ENCODE measurements at places on chromosomes 2 and 18. TPM values are rescaled to one million over a fixed set of nuclear protein-coding genes. Genes with fewer than 3 reads are reported as not detected.

- no peak for DNase-seq
These were observed 90.0 kb upstream of the ATL2 start for GRCh38 chr2:38466876-38467767.

GRCh38 chr18:2683055-2683454, 27.5 kb downstream of the SMCHD1 start:
- no peak for DNase-seq

- DNase-seq: no peak
These were observed 21.4 kb upstream of the GREB1 start for GRCh38 chr2:11512431-11512830.

GRCh38 chr18:9925369-9925768, 11.6 kb downstream of the VAPA start:
- DNase-seq: no peak

- no peak for DNase-seq
These were observed 165.4 kb upstream of the SPOPL start for GRCh38 chr2:138336146-138336545.

DNA sequence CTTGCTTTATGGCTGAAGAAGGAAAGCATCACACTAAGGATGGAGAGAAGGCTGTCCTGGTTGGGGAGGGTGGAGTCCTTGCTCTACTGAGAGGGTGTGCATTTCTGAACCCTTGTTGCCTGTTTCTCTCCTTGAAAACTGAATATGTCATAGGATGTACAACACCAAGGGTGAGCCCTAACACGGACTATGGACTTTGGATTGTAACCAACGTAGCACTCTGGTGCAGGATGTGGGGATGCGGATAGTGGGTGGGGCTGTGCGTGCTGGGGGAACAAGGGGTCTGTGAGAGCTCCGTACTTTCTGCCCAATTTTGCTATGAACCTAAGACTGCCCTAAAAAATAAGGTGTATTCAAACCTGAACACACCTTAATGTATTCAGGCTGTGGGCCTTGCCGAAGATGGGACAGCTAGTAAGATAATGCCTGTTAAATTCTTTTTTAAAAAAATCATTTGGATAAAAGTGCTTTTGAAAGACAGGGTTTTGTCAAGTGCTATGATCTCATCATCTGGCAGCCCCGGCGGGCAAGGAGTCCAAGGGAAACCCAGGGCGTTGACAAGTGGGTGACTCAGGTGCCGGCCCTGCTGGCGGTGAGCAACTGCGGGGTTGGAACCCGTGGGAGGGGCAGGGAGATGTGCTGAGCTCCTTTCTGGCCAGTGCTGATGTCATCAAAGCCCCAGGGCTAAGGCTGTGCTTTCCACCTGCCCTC, 54.0 kb downstream of the GATA6 start:
- peak; percentile 78 for DNase-seq

DNA sequence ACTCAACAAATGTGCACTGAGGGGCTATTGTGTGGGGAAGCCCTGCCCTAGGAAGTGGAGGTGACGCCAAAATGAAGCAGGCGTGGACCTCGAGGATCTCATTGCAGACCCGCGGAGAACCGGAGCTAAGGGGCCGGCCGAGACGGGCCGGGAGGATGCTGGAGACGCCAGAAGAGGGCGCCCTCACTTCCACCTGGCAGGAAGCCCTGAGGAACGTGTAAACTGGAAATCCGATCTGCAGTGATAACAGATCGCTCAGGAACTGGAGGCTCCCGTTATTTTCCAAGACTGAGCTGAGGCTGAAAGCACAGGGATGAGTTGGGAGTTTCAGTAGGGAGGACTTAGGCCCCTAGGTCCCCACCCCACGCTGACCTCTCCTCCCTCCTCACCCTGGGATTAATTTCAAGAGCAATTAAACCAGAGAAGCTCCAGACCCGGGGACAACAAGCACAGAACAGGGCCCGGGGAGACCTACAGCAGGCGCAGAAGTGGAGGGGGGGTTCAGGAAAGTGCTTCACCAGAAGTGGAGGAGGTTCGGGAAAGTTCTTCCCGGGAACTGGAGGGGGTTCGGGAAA, 7.7 kb upstream of the COL6A3 start:
- DNase-seq: peak; percentile 92

- no peak for DNase-seq
These were observed 151.3 kb downstream of the NR4A2 start for GRCh38 chr2:156181208-156181607.

- no peak for DNase-seq
These were observed 471.9 kb upstream of the TNP1 start for GRCh38 chr2:217331523-217332416.

- DNase-seq: no peak
These were observed 391.5 kb downstream of the TXNL1 start for GRCh38 chr18:56246916-56247315.

DNA sequence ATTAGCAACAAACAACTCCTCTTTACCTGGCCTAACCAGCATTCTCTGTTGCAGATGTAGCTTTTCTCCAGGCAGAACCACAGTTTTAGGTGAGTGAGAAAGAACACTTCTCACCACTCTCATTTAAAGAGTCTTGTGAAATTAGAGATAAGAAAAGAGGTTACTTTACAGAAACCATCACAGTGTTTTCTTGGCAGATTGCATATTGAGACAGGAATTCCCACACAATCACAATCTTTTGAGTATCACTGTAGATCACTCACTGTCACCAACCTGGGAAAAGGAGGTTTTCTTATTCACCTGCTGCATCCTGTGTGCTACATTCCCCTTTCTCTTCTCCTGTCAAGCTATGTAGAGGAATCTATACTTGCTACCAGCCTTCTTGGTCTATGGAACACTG, 574.6 kb downstream of the SLC4A3 start:
- DNase-seq: no peak

- DNase-seq: no peak
These were observed 76.9 kb downstream of the NCK2 start for GRCh38 chr2:105821428-105822125.

GRCh38 chr18:48580782-48581181, 42.0 kb downstream of the CTIF start:
- peak; percentile 46 for DNase-seq

The CTAGE1 gene
- not detected for total RNA-seq

The TRIB2 gene
- total RNA-seq: 9.8 TPM

The UGT1A4 gene
- total RNA-seq: not detected

The GALM gene
- total RNA-seq: 16.1 TPM

The ABCG5 gene
- not detected for total RNA-seq

The STARD6 gene
- not detected for total RNA-seq

The TWIST2 gene
- total RNA-seq: 0.58 TPM

The RASGRP3 gene
- 19.7 TPM for total RNA-seq
